ENCODE measurements at places on chromosomes 6 and 20.

GRCh38 chr20:415820-416322 is 7.8 kb downstream of the RBCK1 start:
- DNase-seq: no peak

DNA sequence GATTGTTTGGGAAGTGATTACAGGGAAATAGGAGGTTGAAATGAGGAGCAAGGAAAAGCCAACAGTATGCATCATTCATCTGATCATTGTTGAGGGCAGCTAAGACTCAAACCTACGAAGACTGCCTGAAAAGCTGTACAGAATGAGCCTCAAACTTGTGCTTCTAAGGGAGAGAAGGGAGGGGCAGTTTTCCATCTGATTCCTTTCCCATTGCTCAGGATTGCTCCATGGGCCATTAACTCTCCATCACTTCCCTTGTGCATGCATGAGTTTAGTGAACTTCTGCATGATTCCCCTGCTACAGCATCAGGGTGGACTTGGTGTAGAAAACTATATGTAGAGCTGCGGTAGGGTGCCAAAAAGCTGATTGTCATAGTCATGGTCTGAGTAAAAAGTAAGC is 742.7 kb upstream of the SLC35B3 start:
- no peak for DNase-seq

DNA sequence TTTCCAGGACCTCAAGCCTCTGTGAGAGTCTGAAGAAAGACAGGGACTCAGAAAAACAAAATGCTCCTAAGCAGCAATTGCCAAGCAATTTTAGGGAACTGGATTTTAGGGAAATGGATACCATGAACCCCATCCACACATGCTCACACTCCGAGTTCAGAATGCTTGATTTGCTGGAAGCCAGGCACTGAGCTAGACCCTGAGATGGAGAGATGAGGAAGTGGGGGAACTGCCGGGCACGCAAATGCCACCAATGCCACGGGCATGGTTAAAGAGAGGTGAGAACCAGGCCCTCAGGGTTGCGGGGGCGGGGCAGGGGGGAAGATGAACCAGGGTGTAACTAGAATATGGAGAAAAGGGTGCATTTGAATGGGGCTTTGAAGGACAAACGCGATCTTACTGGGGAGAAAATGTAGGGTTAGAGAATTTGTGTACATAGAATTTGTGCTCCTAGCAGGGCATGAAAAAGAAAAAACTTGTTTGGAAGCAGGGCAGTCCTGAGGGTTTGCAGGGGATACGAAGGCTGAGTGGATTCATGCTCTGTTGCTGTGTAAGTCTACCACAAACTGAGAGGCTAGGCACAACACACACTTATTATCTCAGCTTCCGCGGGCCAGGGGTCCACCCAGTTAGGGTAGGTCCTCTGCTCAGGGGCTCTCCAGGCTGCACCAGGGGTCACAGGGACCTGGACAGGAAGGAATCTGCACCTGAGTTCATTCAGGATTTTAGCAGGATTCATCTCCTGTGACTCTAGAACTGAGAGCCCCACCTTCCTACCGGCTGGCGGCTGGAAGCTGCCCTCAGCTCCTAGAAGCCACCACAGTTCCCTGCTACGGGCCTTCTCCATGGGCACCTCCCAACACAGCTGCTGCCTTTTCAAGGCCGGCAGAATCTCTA is 108.0 kb downstream of the SNX5 start:
- no peak for DNase-seq

- no peak for DNase-seq
Observed at GRCh38 chr6:107632381-107633136, 142.6 kb downstream of the SOBP start.

DNA sequence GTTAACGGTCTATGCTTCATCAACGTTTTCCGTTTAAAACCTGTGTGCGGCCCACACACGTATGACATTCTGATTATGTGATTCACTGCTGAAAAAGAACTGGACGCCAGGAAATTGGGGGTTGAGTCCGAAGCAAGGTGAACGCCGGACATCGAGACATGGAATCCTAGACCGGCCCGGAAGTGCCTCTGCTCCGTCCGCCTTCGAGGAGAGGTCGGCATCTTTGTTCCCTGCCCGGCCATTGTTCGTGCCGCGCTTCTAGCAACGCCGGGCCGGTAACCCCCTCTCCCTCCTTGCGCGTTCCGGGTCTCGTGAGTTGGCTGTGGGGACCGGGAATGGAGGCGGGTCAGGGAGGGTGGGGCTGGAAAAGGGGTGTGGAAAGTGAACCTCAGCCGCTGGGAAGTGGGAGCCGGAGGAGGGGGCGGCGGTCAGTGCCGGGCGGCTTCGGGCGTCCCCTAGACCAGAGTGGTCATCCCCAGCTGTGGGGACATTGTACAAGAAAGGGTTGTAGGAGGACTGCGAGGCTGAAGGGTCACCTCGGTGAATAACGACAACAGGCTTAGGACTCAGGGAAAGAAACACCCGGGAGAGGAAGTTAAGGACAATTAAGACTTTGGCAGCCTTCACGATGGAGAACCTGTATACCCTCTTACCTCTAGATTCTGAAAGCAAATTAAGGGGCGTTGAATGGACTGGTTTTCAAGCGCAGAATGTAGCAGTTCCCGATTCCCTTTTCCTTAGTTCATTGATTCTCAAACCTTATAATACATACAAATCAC is at the start of gene ZSCAN9:
ZSCAN9 (plus strand) TSS at position 220 of the 779 bp plus-strand sequence. CDS start 1,810 bp downstream, outside the sequence.
- DNase-seq: peak; percentile 95

DNA sequence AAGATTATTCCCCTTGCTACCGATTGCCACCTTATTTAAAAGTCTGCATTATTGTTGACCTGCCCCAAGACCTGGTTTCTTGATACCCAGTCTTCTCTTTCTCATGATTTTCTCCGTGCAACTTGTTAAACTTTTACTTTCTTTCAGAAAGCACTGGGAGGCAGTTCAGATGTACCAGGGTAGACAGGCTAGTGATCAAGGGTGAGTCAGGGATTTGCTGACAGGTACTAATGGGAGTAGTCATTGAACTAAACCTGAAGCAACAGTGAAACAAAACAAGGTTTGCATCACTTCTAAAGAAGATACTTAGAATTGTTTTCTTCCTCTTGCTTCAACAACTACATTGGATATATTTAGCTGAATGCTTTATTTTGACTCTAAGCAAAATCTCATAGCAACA is 124.4 kb downstream of the KCNQ5 start:
- DNase-seq: no peak

DNA sequence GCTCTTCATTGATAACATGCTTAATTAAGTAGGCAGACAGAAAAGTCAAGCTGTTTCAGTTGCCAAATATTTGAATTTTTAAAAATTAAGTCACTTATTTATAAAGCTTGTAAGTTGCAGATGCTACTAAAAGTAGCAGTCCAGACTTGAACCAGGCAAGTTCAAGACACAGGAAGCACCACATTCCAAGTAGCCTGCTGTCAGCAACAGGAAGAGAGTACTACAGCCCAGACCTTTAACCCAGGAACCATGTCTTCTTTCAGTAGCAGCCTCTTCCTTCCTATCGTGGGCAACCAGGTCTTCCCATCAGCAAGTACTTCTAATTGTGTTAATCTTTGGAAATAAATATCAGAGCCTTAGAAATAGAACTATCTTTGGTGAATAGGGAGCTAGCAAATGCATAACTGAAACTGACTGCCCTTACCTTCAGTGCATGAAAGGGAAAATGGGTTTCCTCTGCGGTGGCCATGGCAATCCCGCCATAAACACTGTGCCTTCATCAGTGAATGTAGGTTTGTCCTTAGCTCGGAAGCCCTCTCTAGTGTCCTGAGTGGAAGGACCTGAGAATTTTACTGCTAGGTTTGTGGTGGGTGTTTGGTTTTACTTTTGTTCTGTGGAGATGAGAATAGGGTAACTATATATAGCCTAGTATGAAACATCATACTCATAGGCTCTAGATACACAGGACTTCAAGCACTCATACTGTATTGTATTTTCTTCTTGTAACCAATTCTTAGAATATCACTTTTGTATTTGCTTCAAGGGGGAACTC is 95.6 kb downstream of the SYCP2 start:
- peak; percentile 64 for DNase-seq

GRCh38 chr6:132167929-132168892 is 217.0 kb upstream of the CCN2 start:
- DNase-seq: no peak

GRCh38 chr20:37989601-37990295 is 43.5 kb downstream of the TTI1 start:
- DNase-seq: peak; percentile 62

DNA sequence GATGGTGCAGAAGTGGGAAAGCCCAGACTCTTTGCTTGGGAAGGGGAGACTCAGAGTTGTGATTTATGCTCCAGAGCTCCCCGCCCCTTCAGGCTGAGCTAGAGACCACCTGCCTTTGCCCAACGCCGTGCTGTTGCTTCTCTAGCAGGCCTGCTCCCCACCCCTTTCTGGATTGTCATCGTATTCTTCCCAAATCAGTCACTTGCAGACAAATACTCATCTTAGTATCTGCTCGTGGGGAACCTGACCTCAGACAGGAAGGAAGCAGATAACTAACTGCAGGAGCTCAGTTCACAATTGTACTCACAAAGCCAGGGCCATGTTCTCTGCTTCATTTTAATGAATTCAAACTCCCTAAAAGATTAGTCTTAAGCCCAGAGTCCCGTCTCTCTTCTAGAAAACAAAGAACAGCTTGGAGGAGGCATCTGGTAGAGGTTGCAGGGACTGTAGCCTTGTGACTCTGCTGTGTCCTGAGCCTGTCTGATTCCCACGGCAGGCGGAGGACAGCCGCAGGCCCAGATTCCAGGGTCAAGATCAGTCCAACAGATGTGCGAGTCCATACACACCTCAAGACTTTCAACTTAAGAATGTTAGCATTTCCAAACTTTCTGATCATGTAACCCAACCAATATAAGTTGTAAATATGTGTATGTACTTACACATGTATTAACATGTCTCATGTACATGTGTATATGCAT is 57.2 kb upstream of the GGTLC1 start:
- peak; percentile 12 for DNase-seq

GRCh38 chr6:34987506-34987905 is 98.5 kb downstream of the ANKS1A start:
- DNase-seq: no peak

DNA sequence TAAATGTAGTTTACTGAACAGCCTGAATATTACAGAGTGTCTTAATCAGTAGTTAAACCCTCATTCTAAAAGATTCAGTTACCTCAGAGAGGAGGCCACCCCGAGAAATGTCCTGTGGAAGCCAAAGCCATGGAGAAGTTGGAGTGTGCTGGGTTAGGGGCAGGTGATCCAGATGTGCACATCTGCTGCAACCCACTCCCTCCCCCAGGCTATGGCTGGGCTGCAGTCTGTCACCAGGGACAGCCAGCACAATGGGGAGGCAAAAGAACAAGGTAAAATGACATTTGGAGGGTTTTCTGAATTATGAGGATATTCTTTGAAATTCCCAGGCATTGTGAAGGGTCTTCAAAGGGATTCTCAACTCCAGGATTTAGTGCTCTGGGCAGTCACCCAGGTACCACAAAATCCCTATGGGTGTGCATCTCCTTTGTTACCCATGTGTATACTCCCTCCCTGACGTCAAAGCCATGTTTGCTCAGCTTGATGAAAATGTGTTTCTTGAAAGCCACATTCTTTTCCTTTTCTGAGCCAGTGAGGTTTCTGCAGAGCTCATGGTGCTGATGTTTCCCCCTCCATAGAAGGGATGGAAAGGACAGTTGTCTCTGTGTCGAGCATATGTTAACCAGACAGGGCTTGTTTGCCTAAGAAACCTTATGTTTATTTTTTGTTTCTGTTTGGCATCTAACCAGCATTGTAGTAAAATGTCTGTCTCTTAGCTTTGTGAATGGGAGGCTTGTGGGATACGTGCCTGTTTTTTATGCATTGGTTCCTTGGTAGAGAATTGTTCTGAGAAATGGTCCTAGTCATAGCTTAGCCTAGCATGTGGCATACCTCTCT is 212.3 kb upstream of the TBX18 start:
- no peak for DNase-seq

DNA sequence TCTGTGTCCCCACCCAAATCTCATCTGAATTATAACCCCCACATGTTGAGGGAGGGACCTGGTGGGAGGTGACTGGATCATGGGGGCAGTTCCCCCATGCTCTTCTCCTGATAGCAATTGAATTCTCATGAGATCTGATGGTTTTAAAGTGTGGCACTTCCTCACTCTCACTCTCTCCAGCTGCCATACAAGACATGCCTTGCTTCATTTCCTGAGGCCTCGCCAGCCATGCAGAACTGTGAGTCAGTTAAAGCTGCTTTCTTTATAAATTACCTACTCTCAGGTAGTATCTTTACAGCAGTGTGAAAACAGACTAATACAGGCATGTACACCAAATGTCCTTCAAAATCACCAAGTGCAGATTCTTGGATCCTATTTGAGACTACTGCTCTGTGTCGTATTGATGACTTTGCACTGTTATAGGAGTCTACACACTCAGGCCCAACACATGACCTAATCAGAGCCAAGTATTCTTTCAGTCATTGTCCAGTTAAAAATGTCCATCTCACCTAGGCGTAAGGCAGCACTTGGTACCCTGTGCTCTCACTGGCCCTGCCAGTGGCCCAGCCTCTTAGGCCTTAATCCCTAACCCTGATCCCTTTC is 52.8 kb upstream of the UST start:
- DNase-seq: no peak

DNA sequence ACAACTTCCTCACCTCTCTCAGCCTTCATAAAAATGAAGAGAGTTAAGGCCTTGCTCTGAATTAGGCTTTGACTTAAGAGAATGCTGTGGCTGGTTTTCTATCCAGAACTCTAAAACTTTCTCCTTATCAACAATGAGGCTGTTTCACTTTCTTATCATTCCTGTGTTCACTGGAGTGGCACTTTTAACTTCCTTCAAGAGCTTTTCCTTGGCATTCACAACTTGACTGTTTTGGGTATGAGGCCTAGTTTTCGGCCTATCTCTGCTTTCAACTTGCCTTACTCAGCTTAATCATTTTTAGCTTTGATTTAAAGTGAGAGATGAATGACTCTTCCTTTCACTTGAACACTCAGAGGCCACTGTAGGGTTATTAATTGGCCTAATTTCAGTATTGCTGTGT is 4.3 kb upstream of the LOC128125822 start:
- no peak for DNase-seq

- no peak for DNase-seq
Observed at GRCh38 chr6:163327921-163328320, 86.6 kb upstream of the QKI start.

- DNase-seq: no peak
Observed at GRCh38 chr20:62787866-62788265, 8.4 kb upstream of the MRGBP start.

DNA sequence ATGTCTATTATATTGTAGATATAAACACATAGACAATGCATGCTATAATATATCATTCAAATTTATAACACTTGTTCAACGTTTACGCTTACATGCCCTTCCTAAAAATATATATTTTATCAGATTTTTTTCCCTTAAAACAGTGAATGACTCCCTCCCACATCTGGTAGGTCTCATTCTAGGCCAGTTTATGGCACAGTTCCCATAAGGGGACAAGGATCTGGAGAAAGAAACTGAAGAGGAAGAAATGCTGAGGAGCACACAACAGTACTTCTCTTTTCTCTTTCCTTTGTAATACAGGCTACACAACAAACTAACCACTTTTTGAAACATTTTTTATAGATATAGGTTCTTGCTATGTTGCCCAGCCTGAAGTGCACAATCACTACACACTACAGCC is 48.6 kb upstream of the RCAN2 start:
- no peak for DNase-seq

- DNase-seq: no peak
Observed at GRCh38 chr6:9405825-9406224, 970.5 kb upstream of the SLC35B3 start.

- no peak for DNase-seq
Observed at GRCh38 chr20:79565-79964, 7.9 kb upstream of the DEFB125 start.

GRCh38 chr6:7249946-7250643 is 62.9 kb downstream of the SSR1 start:
- no peak for DNase-seq
